ENCODE measurements at places on chromosomes 6 and 20.
A peak's percentile ranks its signal among the peaks of the same experiment; 100 is the strongest.

DNA sequence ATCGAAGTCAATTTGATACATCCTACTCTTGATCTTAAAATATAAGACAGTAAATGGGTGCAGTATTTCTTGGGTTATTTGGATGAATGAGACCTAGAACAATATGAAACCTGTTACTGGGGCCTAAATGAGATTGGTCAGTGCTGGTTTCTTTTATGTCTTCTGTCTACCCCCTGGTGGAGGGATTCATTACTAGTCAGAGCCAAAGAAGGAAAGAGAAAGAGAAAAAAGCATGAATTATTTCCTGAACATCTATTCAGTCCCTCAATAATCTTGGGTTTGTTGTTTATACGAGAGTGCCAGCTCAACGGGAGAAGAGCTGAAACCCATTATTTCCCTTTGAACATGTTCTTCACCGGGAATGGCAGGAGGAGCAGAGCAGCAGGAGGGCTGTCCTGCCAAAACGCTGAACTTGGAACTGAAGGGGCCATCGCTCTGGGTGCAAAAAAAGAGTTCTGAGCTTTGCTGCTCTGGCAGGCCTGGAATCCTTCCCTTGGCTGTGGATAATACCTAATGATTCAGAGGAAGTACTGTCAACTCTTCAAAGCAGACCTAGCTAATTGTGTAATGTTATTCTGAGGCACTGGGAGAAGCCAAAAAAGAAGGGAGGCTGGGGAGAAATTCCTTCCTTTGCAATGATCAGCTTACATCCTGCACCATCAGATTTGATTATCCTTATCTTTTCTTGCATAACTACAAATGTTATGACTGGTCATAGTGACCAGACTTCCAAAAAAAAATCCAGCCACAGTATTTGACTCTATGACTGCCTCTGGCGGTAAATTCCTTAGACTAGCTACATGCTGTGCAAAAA, 72.0 kb downstream of the BLOC1S5 start:
- DNase-seq, result no peak

DNA sequence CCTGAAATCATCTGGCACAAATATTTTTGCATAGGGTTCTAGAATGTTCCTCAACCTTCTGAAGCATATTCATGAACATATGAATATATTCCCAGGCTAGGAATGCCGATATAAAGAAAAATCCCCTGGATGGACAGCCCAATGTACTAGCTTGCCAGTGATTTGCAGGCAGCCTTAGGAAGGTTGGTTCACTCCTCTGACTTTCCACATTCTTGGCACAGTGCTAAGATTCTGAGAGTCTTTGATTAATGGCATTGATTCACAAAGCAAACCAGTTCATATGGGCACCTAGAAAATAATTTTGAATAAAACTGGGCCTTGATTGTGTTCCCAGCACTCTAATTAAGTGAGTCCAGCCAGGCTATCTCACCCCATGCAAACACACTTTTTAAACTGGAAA, 56.9 kb upstream of the ENPP4 start:
- no peak for DNase-seq

DNA sequence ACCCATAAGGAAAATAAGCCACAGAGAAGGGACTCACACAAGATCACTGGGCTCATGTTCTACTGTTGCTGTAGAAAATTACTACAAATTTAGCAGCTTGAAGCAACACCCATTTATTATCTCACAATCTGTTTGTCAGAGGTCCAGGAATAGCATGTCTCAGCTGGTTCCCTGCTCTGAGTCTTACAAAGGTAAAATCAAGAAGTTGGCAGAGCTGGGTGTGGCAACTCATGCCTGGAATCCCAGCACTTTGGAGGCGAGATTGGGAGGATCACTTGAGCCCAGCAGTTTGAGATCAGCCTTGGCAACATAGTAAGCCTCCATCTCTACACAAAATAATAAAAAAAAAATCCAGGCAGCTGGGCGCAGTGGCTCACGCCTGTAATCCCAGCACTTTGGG, 28.5 kb upstream of the ZNF831 start:
- no peak for DNase-seq

- peak; percentile 12 for DNase-seq
Measured at GRCh38 chr6:114997813-114998292, 655.0 kb upstream of the HS3ST5 start.

DNA sequence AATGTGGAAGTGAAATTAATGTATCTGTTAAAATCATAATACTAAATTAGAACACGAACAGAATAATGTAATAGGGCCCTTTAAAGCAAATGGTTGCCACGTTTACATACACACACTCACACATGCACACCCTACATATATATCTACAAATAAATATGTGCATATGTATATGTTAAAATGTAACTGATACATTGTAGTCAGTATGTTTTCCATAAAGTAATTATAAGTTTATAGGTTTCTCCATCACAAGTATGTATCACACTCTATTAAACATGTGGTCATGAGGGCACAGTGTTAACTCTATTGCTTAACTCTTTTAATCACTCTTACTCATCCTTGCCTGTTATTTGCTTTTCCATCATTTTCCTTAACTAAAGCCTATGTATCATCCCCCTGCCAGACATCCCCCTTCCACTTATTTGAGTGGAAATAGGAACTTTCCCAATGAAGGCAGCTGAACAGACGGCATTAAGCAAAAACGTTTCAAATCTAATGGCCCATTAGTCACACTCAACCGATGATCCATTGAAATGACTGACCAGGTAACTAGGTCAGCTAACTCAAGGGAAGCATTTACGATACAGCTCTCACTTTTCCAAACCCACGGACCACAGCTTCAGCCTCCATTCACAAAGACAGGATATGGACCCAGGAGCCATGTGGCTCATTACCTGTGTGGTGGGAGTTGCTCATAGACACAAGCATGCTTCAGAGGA, 89.3 kb downstream of the HAO1 start:
- no peak for DNase-seq

GRCh38 chr6:47009583-47009982, 32.5 kb downstream of the ADGRF1 start:
- no peak for DNase-seq

- no peak for DNase-seq
Measured at GRCh38 chr20:47276851-47277534, 79.5 kb downstream of the ZMYND8 start.

- DNase-seq, result no peak
Measured at GRCh38 chr6:40307712-40308111, 279.5 kb downstream of the LRFN2 start.

- no peak for DNase-seq
Measured at GRCh38 chr6:39839445-39839844, 47.3 kb downstream of the DAAM2 start.

GRCh38 chr20:11935212-11936154, 17.8 kb downstream of the BTBD3 start:
- no peak for DNase-seq

DNA sequence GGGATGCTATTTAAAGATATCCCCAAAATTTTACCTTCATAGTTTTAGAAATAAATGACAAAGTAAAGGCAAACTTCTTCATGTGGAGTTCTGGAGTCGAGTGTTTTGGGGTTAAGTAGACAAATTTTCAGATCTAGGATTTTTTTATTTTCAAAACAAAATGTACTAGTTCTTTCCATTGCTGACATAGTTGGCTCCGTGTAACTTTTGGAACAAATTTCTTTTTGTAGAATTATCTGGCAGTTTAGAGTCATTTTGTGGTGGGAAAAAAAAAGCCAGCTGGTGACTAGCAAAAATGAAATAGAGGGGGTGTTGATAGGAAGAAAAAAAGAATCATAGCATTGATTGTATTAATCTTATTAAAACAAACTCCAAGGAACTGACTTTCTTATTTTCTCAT, 131.6 kb upstream of the TCF21 start:
- no peak for DNase-seq

- no peak for DNase-seq
Measured at GRCh38 chr20:37522260-37523011, 1.4 kb downstream of the NNAT start.

DNA sequence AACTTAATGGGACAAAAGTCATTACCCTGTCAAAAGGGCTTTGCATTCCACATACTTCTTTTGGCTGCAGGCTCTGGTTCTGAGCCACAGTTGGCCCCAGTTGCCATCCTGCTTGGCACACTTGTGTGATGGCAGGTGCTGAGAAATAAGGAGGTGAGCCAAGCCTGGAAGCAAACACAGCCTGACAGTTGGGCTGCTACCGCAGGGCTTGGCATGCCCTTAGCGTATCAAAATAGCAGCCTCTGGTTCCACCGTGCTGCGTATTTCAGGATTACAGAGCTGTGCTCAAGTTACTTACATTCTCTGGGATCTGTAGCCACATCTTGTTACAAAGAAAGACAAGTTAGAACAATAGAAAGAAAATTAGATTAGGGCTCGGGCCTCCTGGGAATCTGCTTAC, 11.1 kb downstream of the MTHFD1L start:
- no peak for DNase-seq

DNA sequence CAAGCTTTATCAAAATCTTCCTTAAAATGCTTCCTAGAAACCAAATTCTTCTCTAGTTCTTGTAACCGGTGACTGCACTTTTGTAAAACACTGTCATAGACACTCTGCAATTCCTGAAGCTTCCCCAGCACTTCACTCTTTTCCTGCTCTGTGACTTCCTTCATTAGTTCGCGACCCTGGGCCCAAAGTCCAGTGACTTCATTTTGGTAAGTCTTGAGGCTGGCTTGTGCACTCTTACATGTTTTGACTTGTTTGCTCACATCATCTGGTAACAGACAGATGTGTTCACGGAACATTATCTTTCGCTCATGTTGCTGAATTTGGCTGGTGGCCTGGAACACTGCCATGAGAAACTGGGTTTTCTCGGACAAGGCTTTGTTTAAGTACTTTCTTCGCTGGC, 306.2 kb downstream of the SYNE1 start:
- no peak for DNase-seq

- no peak for DNase-seq
Measured at GRCh38 chr6:162698440-162698839, 29.1 kb downstream of the PRKN start.

DNA sequence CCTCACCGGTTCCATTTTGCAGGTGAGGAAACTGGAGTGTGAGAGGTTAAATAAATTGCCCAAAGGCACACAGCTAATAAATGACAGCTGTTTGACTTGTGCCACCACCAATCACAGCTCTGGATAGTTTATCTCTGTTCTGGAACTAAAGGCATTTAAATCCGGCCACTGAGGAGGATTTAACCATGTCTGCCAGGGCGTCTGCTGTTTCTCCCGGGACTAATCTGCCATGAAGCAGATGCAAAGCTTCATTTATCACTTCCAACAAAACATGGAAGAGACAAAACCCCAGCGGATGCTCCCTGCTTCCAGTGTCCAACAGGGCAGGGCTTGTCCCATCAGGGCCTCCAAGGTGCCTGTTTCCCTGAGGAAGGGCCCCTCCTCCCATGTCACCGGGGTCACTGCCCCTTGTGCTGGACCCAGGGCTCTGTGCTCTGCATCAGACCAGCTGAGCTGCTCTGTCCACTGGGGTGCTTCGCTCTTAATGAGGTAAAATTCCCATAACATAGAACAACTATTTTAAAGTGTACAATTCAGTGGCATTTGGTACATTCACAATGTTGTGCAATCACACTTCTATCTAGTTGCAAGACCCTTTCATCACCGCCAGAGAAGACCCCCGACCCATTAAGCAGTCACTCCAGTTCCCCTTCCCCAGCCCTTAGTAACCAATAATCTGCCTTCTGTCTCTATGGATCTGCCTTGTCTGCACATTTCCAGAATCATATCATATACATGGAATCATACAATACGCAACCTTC, 244.3 kb downstream of the PTPRT start:
- DNase-seq, result no peak

DNA sequence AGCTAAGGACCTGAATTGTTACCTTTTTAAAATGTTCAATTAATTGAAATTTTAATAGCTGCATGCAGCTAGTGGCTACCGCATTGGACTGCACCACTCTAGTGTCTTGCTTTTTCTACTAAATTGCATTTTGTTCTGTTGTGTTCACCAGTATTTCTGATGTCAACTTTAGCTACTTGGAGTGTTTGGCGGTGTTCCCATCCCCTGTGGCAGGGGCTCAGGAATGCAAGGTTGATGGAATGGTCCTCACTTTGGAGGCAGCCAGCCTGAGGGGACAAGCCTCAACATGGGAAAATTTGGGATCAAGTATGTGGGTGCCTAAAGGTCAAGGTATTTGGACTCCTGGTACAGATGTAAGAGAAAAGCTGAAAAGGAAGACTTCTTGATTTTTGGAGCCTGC, 230.1 kb upstream of the PRND start:
- no peak for DNase-seq

DNA sequence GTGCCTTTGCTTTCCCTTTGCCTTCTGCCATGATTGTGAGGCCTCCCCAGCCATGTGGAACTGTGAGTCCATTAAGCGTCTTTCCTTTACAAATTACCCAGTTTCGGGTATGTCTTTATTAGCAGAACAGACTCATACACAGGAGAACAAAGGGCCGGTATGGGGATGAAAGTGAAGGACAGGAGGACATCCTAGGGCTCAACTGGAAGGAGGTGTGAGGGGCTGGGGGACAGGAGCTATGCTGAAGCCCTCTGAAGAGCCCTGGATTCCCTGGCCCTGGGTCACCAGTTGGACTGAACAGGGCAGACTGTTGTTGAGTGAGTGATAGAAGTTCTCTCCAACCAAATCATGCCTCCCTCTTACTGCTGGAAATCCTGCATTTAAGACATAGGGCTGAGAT, 105.8 kb downstream of the SCML4 start:
- DNase-seq, result no peak

- DNase-seq, result peak; percentile 31
Measured at GRCh38 chr20:42985628-42986027, 204.1 kb downstream of the PTPRT start.

Measured in urothelium cell line (cell line).